NCI-H1930 (cell line): ENCODE measurements at places on chromosomes 2 and 18.

- DNase-seq: no peak
Observed at GRCh38 chr2:14272396-14273075, 360.0 kb upstream of the LRATD1 start.

DNA sequence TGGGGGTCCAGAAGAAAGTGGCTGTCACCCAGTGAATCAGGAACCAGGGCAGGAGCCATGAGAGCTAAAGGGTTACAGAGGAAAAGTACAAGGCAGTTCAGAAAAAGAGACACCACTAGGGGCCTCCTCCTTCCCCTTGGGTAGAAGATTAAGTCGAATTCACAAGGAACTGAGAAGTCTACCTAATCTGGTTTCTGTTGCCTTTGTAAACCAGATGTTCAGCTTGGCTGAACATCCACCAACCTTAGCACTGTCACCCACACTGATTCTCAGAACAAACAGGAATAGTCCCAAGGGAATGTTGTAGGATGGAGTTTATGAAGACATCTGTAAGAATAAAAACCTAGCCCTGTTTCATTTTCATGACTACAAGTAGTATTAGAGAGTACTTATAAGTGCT, 90.4 kb upstream of the NOSTRIN start:
- no peak for DNase-seq

DNA sequence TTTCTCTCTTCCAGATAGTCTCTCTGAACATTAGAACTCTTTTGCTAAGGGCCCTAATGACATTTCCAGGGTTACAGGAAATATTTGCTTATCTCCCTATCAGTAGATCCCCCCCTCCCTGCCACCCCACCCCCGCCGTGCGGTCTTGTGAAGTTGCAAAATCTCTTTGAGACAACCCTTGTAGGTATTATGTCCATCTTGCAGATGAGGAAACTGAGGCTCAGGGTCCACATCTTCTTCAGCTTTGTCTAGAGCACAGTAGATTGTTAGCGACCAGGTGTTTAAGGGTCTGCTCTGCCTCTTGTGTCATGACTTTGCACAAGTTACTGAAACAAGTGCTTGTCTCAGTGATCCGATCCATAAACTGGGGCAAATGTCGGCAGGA, 65.8 kb upstream of the GATA6 start:
- no peak for DNase-seq

- no peak for DNase-seq
Observed at GRCh38 chr2:196566961-196567666, 72.4 kb upstream of the CCDC150 start.

- DNase-seq: no peak
Observed at GRCh38 chr2:134181219-134181618, 72.7 kb upstream of the MGAT5 start.

DNA sequence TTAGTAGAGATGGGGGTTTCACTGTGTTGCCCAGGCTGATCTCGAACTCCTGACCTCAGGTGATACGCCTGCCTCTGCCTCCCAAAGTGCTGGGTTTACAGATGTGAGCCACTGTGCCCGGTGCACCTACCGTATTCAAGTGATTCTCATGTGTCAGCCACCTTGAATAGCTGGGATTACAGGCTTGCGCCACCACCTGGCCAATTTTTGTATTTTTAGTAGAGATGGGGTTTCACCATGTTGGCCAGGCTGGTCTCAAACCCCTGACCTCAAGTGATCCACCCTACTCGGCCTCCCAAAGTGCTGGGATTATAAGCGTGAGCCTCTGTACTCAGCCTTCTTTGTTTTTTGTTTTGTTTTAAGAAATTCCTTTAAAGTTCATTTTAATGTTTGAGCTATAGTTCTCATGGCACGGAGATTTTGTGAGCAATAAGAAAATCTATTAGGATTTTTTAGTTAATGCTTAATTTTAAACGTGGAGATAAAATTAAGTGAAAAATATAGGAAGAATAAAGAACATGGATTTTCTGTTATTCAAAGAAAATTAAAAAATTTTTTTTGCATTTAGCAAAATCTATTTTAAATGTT, 242.6 kb downstream of the PHLPP1 start:
- no peak for DNase-seq

- DNase-seq: no peak
Observed at GRCh38 chr2:203327582-203327900, 653 bp upstream of the ABI2 start.

GRCh38 chr2:88602022-88602421, 25.2 kb downstream of the EIF2AK3 start:
- no peak for DNase-seq

GRCh38 chr18:12479536-12479935, 71.8 kb downstream of the PRELID3A start:
- DNase-seq: no peak

GRCh38 chr18:54671291-54671881, 80.3 kb downstream of the DYNAP start:
- peak; percentile 8 for DNase-seq

DNA sequence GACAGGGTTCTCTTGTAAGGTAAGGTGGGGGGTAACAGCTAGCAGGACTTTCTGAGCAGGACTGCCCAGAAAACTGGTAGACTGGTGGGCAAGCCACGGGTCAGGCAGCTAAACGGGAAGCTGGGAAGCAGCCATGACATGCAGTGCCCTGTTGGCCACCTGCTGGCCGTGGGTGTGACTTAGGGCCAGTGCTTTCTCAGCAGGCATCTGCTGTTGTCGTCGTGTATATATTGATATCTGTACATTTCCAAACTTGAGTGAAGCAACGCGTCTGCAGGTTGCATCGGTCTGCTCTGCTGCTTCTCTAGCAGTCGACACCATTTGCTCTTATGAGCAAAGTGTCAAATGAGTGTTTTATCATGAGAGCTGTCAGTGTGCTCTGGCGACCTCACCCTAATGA, 31.0 kb downstream of the COA5 start:
- DNase-seq: no peak

DNA sequence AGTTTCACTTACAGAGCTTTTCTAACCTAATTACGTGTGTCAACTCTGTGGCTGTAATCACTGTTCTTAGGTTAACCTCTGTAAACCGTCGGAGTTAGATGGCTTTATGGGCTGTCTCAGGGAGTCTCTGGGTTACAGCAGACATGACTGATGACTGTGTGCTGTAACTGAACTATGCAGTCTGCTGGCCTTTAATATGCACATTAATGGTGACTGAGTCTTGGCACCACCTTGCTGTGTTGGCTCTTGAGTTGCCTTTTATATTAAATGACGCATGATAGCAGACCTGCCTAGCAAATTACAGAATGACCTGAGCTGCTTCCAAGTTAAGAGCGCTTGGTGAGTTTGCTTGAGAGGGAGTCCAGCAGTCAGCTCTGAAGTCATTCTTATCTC, 90.1 kb downstream of the ACKR3 start:
- no peak for DNase-seq

DNA sequence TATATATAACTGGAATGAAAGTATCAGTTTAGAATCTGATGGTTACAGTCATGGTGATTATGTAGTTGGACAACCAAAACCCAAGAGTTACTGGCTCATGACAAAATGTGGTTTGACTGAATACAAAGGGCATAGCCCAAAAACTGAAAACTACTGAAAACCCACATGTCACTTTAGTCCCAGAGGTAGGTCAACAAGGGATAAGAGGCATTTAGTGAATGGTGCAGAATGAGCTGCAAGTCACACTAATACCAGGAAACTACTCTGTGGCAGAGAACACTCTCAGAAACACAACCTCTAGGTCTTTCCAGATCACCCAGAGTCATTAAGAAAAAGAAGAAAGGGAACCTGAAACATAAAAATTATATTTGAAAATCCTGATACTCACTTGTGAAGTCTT, 154.5 kb downstream of the AGPS start:
- no peak for DNase-seq

- DNase-seq: no peak
Observed at GRCh38 chr2:73257425-73258125, 23.5 kb downstream of the CCT7 start.

DNA sequence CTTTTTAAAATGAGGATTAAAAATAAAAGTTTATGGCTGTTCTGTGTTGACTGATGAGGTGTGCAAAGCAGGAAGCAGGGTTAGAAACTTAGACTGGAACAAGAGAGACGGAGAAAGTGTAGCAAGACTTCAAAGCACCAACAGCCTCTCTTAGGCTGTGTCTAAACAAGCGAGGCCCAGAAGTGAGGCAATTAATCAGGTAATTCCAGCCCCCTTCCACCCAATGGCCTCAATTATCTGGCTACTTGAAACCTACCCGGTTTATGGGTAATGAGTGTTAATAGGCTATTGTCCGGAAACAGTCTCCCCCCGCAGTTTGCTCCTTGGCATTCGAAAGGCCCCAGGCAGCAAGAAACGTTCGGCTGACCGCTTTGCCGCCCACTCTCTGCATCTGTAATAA, 171.7 kb upstream of the MYCN start:
- no peak for DNase-seq

DNA sequence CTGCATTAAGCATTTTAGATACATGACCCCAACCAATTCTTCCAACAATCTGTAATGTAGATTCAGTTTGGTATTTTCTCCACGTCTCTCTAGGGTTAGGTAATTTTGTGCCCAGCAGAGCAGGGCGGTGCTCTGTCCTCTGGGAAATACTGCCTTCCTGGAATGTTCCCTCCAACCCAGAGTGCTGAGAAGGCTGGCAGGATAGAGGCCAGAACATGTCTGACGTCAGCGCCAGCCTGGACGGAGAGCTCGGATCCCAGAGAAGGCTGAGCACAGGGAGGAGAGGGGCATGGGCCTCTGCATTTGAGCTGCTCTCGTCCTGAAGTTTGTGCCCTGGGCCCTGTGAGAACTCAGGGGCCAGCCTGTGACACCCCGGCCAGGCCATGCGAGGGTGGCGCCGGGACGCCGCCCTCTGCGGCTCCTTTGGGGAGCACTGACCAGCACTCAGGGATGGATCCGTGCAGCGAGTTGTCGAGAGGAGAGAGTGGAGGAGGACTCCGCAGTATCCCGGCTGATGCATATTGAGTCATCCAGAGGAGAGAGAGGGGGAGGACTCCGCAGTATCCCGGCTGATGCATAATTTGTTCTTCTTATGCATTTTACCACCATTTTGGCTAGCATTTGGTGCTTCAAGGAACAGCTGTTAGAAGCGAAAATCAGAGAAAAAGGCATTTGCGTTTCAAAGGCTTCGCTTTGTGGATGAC, 80.0 kb upstream of the PXDN start:
- no peak for DNase-seq

DNA sequence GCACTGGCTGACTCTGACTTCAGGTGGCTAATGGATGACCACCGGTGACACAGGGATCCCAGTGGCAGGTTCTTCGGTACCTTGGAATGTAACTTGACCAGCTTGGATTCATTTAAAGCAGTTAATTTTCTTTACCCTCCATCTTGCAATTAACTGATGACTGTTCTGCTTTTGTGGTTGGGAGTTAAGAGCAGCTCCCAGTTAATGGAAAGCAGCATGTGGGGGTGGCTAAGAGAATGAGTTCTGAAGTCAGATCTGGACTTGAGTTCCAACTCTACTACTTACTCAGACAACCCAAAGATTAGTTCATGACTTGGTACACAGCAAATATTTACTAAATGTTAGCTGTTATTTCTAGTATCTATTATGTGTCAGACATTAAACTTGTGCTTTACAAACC, 58.5 kb downstream of the FAM228A start:
- DNase-seq: no peak

GRCh38 chr2:161946489-161947107, 127.4 kb downstream of the DPP4 start:
- DNase-seq: no peak

DNA sequence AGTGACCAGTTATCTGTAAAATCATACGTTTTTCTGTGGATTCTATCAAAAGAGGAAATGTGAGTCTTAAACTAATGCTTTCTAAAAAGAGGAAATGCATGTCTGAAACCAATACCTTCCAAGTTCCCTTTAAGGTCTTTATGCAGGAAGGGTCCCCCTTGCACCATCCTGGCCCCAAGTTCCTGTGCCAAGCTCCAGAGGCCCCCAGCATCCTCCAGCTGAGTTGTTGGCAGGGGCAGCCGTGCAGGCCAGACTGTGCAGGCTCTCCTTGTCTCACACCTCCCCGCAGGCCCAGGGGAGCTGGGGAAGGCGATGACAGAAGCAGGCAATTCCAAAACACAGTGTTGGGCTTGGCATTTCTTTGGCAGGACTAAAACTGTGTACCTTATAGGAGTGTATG, 39.2 kb downstream of the DPYSL5 start:
- no peak for DNase-seq

- DNase-seq: no peak
Observed at GRCh38 chr18:74420926-74421325, 36.2 kb downstream of the DIPK1C start.

GRCh38 chr2:147109291-147109690, 735.5 kb upstream of the ACVR2A start:
- no peak for DNase-seq

GRCh38 chr18:22451796-22452195, 34.1 kb upstream of the CTAGE1 start:
- no peak for DNase-seq

DNA sequence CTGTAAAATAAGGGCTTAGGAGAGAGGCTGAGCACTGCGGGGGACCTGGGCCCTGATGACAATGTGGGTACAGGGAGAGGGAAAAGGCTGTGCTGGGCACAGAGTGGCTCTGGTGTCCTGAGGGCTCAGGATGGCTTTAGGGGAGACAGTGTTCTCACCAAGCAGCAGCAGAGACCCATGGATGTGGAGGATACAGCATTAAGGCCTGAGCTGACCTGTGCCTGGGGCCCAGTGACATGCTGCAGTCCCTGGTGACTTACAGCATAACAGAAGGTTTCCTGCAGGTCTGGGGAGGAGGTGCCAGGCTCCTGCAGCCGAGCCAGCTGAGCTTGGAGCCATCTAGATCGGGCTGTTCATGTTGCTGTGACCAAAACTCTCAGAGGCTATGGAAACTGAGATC, 191.3 kb upstream of the SMAD2 start:
- DNase-seq: no peak

DNA sequence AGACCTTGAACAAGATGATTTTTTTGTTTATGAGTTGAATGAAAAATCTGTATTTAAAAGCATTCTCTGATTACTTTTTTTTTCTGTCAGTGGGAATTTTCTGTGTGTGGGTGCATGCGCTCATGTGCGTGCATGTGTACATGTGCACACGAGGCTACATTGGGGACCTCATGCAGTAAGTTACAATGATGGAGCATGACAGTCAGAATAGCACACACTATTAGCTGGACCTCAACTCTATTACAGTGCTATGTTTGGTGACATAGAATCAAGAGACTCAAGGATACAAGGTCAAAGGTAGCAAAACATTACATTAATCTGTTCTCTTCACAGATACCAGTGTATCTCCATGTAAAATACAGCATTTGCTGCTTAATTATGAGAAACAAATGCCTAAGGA, 276.8 kb upstream of the FIGN start:
- no peak for DNase-seq

GRCh38 chr2:45729753-45730512, 78.5 kb downstream of the PRKCE start:
- no peak for DNase-seq

DNA sequence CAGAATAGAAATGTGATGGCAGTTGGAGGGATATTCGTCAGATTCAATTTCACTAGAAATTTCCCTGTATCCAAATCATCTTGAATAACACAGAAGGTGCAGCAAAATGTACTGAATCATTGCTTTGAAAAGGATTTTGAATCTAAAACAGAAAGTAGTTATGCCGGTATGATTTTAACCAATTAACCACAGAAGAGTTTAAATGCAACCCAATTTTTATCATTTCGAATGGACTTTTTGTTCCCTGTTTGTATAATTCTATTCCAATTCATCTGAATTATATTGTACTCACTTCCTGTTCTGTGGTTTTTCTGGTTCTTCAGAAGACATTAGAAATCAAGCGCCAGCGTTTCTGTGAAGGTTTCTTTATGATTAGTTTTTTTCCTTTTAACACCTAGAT, 190.4 kb downstream of the MYO3B start:
- no peak for DNase-seq
